ENCODE measurements at places on chromosomes 3 and 15. TPM values are rescaled to one million over a fixed set of nuclear protein-coding genes. Genes with fewer than 3 reads are reported as not detected.

GRCh38 chr15:63606308-63606707, 9.1 kb downstream of the FBXL22 start:
- DNase-seq: no peak

Gene NR1I2
- total RNA-seq: not detected

- no peak for DNase-seq
These were observed 322.2 kb upstream of the SEMA6D start for GRCh38 chr15:47395076-47395475.

- DNase-seq: no peak
These were observed 1158.9 kb upstream of the EPHA6 start for GRCh38 chr3:95655363-95655986.

Gene PRR20G
- not detected for total RNA-seq

Gene EPHB3
- total RNA-seq: 120 TPM

Gene PML
- 50.5 TPM for total RNA-seq

- no peak for DNase-seq
These were observed 888 bp downstream of the PPP2R3A start for GRCh38 chr3:135966271-135966961.

Gene DAZL
- not detected for total RNA-seq

- DNase-seq: no peak
These were observed 253.4 kb downstream of the VGLL3 start for GRCh38 chr3:86737517-86737916.

GRCh38 chr3:139935866-139936817, 1.2 kb downstream of the CLSTN2 start:
- no peak for DNase-seq

DNA sequence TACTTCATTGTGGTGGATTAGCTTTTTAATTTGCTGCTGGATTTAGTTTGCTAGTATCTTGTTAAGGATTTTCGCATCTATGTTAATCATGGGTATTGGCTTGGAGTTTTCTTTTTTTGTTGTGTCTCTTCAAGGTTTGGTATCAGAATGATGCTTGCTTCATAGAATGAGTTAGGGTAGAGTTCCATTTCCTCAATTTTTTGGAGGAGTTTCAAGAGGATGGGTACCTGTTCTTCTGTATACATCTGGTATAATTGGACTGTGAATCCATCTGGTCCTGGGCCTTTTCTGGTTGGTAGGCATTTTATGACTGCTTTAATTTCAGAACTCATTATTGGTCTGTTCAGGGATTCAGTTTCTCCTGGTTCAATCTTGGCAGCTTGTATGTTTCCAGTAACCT, 335.6 kb downstream of the EDEM1 start:
- DNase-seq: no peak

DNA sequence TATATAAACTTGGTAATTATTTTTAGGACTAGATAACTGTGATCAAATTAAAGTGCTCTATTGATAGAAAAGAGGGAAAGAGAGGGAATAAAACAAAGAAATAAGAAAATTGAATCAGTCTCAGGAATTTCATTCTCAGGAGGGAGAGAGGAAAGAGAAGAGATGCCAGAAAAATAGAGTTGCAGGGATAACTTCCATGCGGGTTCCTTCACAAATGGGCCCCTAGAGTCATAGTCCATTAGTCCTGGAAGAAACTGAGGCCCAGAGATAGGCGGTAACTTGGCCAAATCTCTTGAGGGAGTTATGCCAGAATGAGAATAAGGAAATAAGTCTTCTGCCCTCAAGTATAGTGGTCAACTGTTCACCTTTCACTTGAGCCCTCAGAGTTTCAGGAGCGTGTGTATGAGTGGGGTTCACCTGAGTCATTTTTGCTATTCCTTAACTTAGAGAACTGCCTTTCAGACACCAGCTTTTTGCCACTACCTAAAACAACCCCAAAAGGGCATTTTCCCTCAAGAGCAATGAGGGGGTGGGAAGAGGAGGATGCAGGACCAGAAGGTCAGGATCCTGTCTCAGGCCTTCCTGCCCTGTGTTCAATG, 192.6 kb downstream of the MEX3B start:
- no peak for DNase-seq

Gene CCDC80
- 7.4 TPM for total RNA-seq

DNA sequence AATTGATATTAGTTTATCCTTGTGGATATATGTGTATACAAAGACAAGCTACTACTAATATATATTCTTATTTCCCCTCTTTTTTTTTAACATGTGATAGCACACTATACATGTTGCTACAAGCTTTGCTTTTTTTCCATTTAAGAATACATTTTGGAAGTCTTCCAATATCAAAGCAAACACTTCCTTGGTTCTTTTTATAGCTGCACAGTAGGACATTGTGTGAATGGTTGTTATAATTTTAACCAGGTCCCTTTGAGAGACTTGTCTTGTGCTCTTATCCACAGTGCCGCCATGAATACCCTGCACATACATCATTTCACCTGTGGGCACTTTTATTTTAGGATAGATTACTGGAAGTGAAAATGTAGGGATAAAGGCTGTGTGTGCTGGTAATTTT, 88.7 kb downstream of the CACNA2D3 start:
- no peak for DNase-seq

- DNase-seq: no peak
These were observed 313.6 kb downstream of the FOXP1 start for GRCh38 chr3:71269906-71270305.

GRCh38 chr3:73399666-73400253, 225.0 kb downstream of the PDZRN3 start:
- no peak for DNase-seq

- DNase-seq: no peak
These were observed 74.1 kb upstream of the CHRM5 start for GRCh38 chr15:33894193-33894592.

DNA sequence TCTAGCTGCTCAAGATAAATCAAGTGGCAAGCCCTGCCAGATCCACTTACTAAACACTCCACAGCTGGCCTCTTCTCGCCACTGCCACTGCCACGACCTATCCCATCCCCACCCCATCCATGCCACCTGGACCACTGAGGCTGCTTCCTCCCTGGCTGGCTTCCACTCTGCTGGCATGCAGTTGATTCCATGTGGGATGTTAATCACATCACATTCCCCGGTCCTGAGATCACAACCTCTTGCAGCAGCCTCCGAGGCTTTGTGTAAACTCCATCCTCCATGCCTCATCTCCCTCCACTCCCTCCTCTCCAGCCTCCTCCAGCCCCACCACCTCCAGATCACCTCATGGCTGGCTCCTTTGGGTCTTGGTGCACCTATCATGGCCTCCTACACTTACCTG, 7.7 kb downstream of the NCKIPSD start:
- no peak for DNase-seq

DNA sequence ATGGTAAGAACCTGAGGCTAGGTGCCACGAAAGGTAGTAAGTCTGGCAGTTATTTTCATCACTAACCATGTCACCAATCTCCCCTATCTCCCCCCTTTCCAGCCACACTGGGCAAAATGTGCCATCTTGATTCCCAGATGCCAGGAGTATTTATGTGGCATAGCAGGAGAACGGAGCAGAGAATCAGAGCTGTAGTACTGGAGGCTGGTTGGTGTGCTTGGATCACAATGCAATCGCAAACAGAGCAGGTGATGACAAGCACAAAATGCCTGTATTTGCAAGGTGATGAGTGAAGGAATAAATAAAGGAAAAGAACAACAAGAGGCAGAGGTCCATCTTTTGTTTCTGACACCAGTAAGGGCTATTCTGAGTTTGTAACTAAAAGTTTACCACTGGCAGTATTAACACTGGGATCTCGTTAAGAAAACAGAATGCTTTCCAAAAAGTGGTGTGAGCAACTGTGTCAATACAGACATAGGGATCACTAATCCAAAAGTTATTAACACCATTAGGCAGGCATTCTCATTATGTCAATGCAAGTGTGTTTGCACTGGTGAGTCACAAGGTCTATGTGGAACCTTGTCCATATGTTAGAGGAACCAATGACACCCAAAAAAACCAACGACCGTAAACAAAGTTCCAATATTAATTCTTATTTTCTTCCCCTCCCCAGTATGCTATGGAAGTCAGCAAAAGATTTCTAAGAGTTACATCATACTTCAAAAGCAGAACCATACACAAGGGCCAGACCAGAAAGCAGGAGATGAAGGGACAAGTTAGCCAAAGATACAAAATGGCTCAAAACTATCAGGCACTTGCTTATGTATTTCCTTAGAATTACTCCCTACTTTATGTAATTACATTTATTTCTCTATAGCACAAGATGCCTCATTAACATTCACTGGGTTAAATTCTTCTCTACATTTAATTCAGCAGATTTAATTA, 556.6 kb downstream of the FOXP1 start:
- no peak for DNase-seq

DNA sequence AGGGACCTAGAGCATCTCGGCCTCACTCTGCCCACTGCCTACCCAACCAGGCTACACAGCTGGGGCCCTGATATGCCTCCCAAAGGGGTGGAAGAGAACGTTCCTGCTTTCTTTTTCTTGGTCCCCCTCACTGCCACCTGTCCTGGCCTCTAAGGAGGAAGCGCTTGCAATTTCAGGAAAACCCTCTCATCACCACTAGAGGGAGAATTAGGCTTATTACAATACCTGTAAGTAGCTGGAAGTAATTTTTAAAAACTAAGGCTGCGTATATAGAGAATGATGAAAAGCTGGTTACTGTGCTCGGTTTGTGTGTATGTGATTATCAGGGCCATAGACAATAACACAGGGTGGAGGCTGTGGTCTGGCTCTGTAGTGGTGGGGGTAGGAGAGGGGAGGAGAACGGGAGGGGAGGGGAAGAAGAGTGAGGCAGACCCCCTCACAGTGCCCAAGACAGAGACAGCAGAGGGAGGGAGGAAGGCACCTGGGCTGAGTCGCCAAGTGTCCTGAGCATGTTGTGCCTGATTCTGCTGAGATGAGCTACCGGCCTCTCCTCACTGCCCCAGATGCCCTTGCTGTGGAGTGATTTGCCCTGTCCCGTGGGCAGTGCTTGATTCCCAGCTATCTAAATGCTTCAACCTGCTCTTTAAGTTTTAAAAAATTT, 3.3 kb downstream of the GABRG3 start:
- DNase-seq: no peak

Gene MORC1
- total RNA-seq: not detected

GRCh38 chr3:55880357-55880756, 393.3 kb upstream of the WNT5A start:
- no peak for DNase-seq

DNA sequence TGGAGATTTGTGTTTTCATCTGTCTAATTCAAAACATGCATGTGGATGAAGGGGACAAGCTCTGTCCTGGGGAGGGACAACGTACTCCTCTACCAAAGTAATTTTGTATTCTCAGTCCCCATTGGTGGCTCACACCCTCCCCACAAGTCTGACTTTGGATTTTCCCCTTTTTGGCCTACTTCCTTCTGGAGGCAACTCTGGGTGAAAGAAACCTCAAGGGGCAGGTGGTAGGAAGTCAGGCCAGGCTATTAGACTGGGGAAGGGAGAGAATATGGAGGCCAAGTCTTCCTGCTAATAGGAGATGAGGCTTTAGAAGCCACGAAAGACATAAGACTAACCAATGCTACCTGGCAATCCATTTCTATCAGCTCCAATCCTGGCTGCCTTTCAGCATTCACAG, 124.9 kb upstream of the RASGRP1 start:
- DNase-seq: no peak

DNA sequence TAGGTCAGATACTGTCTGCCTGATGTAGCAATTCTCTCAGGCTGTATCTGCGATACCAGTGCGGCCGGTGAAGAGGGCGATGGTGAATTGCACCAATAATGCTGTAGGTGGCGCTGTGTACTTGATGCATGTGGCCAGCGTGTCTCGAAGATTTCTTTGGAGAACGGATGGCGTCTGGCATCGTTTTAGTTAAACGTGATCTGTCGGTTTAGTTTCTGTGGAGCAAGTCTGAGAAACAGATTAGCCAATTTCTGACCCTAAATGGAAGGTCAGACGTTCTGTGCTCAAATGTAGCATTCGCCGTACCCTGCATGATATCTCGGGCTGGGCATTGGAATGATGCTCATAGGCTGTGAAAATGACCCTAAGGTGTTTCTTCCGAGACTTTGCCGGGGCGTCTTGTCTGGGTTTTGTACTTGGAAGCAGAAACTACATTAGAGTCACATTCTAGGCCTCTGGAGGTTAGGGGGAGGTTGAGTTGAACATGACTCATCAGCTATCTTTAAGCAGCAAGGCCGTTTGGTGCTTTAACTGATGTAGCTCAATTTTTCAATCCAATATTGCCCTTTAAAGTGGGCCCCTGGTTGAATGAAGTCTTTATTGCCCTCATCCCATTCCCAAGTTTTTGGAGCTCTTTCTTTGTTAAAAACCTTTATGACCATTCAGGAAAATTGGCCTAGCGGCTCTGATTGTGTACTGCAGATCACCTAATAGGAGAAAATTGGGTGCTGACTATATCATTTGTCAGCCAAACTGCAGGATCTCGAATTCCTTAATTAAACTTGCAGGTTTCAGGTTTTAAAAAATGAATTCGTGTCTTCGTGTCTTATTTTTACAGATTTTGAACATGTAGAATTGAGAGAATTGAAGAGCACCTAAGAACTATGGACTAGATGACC, 80.0 kb downstream of the SQOR start:
- DNase-seq: no peak

Gene ELL3
- 68.7 TPM for total RNA-seq

Gene NRROS
- 1.8 TPM for total RNA-seq

- no peak for DNase-seq
These were observed 602.1 kb downstream of the VGLL3 start for GRCh38 chr3:86388820-86389219.

Gene CELSR3
- total RNA-seq: 1.5 TPM

Gene NTRK3
- 0.97 TPM for total RNA-seq

Gene SPESP1
- total RNA-seq: 2.0 TPM

Gene SMCO1
- total RNA-seq: not detected

Gene TMIE
- 1.1 TPM for total RNA-seq

- DNase-seq: no peak
These were observed 20.4 kb upstream of the CELF6 start for GRCh38 chr15:72340366-72340765.

DNA sequence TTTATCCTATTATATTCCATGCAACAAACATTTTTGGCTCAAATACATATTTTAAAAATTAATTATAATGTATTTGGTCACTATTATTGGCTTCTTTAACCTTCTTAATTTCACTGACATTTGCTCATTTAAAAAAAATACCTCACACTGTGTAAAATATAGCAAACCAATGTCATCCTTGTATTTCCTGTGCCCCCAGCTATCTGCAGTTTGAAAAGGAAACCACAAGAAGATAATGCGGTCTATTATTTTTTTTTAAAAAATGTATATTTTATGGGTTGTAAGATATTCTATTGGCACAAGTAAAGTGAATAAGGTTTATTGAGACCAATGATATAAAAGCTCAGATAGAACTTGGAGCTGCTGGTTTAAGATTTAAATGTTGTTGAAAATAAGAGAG, 904.2 kb downstream of the SI start:
- no peak for DNase-seq

Data from lower leg skin (tissue), 4 donors.